ENCODE measurements at places on chromosomes 2 and 18.

DNA sequence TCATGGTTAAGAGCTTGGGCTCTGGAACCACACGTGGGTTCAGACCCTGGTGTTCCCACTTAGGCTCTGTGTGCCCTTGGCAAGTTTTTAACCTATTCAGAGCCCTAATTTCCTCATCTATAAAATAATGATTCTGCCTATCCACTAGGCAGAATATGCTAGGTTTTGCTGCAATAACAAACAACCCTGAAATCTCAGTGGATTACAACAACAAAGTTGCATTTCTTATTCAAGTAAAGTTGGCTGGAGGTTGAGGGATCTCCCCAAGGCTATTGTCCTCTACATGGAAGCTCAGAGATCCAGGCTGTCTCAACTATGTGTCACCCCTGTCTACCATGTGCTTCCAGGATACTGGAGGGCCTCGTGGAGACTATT, 275.4 kb upstream of the SIX2 start:
- no peak for DNase-seq

DNA sequence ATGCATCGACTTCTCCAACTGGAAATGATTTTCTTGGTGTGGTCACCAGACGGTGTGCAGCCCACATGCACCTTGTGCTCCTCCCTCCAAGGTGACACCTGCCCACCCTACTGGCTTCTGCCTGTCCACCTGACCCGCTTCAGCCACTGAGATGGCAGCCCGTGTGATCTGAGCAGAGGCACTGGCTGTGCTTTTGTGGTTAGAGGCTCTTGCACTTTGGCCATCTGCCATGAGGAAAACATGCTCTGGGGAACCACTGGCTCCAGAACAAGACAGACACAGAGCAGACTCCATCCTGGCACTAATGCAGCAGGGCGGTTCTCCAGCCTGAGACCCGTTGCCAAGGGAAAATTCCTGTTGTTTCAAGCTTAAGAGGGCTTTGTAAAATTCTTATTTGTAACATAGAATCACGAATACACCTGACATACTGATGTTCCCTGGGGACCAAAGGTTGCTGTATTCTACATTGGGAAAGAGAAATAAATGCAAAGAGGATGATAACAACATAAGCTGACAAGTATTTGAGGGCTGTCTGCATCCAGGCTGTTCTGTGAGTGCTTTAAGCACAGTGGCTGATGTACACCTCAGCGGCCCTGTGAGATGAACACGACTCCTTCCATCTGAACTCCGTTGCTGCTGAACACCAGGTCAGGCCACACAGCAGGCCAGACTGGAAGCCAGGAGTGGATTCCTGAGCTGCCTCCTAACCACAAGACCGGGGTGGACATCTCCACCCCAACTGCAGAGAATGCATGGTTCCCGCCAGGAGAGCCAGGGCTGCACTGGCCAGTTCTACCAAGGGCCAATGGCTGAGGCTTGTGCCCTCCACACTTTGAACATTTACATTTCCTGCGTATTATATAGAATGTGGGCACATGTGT, 820.4 kb downstream of the GALR1 start:
- peak; percentile 27 for DNase-seq

DNA sequence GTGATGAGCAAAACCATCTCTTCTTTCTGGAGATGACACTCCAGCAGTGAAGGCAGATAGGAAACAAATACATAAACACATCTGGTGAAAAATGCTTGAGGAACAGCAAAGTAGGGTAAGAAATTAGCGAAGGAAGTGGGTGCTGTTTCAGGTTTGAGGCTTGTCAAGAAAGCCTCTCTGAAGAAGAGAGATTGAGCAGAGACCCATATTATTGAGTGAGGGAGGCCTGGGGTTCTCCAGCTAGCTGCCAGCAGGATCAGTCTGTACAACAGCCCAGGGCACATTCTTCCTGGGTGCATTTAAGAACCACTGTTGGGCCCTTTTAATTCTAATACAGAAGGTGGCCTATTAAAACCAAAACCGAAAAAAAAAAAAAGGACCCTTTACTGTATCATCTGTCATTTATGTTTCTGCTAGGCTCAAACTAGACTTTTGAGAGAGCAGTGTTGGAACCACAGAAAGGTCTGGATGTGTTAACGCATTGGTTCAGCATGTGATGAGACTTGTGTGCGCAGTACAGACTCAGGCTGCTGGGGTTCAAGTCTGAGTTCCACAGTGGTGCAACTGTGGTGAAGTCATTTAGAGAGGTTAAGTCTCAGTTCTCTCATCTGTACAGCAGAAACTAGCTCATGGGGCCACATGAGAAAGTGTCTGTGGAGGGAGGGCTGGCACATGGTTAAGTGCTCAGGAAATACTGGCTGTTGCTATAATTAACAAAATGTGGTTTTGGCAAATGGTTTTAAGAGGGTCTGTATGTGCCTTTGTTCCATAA, 28.9 kb downstream of the MGAT5 start:
- no peak for DNase-seq

GRCh38 chr2:109398366-109399015, 215.3 kb downstream of the SEPTIN10 start:
- DNase-seq: no peak

GRCh38 chr2:45303417-45304202, 294.4 kb upstream of the SIX2 start:
- DNase-seq: no peak

GRCh38 chr18:63182310-63182772, 137.2 kb downstream of the BCL2 start:
- no peak for DNase-seq

- peak; percentile 81 for DNase-seq
Observed at GRCh38 chr18:36688020-36688965, 140.5 kb downstream of the TPGS2 start.

DNA sequence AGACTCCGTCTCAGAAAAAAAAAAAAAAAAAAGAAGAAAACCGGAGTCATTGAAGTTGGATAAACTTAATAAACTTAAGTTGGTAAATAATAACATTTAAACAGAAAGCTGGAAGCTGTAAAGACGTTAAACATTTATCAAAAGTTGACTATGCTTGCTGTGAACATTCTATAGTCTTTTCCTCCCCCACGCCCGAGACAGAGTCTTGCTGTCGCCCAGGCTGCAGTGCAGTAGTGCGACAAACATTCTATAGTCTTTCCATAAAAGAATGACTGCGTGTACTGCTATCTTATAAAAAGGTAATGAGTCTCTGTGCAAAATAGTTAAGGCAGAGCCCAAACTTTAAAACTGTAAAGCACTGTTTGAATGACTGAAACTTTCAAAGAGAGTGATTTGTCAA, 45.2 kb downstream of the PPP4R1 start:
- no peak for DNase-seq

DNA sequence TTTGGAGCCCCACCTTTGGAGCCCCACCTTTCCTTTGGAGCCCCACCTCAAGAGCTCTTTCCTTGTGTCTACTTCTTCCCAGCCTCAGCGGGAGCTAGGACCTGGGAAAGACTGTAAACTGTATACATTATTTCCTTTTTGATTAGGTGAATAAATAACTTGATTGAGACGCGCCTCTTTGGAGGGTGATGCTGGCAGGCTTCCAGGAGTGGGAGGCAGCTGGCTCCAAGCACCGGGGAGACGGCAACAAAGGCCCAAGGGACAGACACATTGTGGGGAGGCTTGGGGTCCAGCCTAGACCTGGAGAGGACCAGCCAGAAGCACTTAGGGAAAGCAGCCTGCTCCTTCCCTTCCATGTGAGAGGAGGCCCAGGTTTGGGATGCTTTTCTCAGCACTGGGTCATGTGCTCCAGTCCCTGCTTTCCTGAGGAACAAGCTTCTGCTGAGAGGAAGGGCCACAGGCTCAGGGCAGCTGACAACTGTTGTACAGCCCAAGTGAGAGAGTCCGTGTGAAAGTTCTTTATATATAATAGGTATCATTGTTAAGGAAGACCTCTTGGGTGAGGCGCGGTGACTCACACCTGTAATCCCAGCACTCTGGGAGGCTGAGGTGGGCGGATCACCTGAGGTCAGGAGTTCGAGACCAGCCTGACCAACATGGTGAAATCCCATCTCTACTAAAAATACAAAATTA, 297.2 kb upstream of the SLC14A2 start:
- no peak for DNase-seq

GRCh38 chr2:241002275-241003046, 4.0 kb downstream of the SNED1 start:
- no peak for DNase-seq

DNA sequence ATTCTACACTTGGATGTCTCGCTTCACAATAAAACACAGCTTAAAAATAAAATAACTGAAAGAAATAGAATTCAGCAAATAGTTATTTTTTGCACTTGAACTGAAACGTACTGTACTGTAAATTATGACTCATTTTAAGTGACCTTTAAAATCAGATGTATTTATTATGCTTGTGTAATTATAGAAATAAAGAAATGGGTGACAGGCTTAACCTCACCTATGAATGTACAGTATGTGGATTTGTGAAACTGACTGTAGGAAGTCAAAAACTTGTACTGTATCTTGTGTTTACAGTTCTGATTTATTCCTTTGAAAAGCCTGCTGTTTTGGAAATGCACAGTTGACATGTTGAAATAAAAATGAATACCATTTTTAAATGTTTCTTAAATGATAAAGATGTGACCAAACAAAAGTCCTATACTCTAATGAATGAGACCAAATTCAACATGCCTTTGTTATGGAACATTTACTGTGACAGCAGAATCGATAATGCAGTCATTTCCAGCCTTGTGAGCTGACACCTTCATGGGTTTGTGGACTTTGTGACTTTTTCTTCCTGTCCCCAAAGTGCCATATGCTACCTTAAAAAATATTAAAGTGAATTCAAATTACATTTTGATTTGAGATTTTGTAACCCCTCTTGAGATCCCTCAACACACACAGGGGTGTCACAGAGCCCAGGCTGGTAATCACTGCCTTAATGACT, 32.7 kb downstream of the NEMP2 start:
- no peak for DNase-seq

DNA sequence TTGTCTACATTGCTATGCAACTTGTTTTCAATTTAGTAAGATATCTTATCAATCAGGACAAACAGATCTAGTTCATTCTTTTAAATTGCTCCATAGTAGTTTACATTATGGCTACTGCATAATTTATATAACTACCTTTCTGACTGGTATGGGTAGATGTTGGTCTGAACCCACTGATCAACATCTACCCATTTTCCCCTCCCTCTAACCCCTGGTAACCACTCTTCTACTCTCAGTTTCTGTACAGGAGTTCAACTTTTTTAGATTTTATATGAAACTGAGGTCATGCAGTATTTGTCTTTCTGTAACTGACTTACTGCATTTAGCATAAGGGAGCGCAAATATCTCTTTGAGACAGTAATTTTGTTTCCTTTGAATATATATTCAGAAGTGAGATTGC, 73.2 kb downstream of the ITSN2 start:
- DNase-seq: no peak

DNA sequence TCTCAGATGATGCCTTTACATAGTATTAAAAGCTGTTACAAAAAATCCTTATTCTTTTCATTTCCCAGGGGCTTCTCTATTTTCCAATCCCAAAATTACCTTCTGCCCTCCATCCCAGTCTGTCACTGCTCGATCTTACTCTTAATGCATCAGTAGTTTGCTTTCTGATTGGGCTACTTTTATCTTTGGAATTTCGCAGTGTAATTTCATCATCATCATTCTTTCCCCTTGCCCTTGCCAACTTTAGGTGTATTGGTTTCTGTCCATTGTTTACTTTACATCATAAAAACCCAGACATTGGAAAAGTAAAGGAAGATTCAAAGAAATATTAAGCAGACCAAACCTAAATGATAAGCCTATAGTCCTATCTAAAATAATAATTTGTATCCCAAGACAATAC, 457.2 kb downstream of the PIK3C3 start:
- no peak for DNase-seq

DNA sequence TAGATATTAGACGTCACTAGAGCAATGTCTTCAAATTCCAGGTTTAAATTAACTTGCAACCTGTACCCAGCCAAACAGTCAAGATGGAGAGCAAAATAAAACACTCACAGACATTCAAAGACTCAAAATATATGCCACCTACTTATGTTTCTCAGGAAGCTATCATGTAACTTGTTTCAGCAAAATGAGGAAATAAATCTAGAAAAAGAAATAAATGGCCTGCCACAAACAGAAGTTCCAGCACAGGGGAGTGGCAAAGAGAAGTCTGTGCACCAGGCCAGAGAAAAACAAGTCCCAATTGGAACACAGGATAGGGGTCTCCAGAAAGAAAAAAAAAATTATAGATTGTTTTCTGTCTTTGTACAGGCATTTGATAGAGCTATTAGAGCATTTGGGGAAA, 96.7 kb downstream of the LRP2 start:
- DNase-seq: no peak

GRCh38 chr18:44107187-44107586, 573.5 kb upstream of the SETBP1 start:
- no peak for DNase-seq

- no peak for DNase-seq
Observed at GRCh38 chr2:238695538-238695937, 152.3 kb upstream of the TWIST2 start.

- no peak for DNase-seq
Observed at GRCh38 chr2:100013892-100014677, 128.3 kb downstream of the AFF3 start.

Measured in nucleus accumbens (tissue), 56 donors.